GM13977 (cell line): ENCODE measurements at places on chromosomes 2 and 18.

DNA sequence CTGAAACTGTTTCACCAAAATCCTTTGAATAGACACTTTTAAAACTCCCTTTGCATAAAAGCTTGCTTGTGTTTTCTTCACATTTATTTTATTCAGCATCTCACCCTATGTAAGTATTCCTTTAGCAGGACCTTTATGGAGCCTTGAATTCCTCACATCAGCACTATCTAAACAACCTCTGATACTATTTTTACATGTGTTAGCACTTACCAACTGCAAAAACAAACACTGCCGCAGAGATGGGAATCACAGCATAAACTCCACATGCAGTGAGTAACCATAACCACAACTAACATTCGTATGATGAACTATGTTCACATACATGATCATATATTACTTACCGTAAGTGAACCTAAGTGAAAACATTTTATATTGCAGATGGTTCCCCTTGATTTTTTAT is 15.4 kb downstream of the FBXO15 start:
- DNase-seq = no peak

DNA sequence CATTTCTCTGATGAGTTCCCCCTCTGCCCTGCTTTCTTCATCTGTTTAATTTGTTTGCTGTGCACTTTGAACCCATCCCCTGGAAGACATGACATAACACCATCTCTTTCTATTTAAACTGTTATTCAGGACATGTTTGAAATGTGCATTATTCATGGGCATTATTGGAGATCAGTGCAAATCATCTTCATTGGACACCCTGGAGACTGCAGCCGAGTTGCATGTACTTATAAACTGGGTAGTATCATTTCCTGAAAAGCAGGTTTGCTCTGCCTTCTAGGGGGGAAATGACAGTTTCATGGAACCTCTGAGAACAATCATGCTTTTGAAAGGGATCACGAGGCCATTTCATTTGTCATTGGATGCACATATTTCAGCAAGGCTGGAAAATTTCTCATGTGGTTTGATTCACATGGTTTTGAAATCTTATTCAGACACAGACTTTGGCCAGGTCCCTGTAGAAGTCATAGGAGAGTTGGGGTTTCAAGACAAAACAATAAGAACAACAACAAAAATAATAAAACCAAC is 462.8 kb upstream of the MEX3C start:
- no peak for DNase-seq

GRCh38 chr18:59275406-59275949 is 2.2 kb upstream of the RAX start:
- no peak for DNase-seq

- no peak for DNase-seq
Observed at GRCh38 chr2:219386532-219387280, 1.0 kb downstream of the DNPEP start.

GRCh38 chr18:75433098-75433497 is 5.6 kb upstream of the SMIM21 start:
- DNase-seq = no peak

DNA sequence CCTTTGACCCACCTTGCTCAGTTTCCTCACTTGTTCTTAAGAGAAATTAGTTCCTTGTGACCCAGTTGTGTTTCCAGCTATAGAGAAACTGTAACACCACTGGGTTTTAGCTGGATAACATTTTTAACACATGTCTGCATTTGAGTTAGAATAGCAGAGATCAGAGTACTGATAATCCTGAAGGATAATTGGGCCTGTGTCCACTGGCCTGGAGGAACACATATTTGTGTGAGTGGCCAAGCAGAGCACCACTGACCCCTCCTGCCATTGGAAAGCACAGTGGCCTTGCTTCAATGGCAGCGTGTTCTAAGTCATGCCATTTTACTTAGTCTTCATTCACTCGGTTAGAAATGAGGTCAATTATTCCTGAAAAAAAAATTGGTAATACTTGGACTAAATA is 42.6 kb downstream of the PKP4 start:
- DNase-seq = no peak

GRCh38 chr2:70516596-70516995 is 37.0 kb downstream of the TGFA start:
- DNase-seq = peak; percentile 72

DNA sequence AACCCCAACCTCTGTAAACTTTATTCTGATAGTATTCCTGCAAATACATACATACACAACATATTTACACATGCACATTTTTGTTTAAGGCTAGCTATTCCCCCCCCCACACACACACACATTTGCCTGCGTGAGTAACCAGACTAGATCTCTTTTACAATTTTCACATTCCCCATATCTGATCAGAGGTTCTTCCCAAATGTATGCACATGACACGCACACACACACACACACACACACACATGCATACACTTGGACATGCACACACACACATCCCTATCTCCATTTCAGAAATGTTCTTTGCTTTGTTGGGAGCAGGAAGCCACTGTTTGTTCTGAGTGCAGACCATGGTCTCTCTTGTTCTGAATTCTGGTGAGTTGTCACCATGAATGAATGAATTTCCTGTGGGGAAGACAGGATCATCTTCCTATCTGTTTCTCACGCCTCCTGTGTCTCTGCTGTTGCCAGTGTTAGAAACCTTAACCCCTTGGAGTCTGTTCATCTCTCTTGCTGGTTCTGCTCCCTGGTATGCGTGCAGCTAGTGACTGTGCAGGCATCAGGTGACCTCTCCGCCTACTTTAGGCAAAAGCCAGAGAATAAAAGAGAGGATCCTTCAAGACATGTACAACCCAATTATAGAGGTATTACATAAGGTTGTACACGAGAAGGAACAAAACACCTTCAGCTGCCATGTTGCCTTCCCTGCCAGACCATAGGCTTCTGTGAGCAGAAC is 251.0 kb upstream of the RAB12 start:
- DNase-seq = no peak

GRCh38 chr18:48021273-48021914 is 90.9 kb upstream of the SMAD2 start:
- peak; percentile 42 for DNase-seq

- no peak for DNase-seq
Observed at GRCh38 chr2:231622963-231623362, 30.3 kb downstream of the TEX44 start.

GRCh38 chr18:47752796-47753645 is 177.4 kb downstream of the SMAD2 start:
- no peak for DNase-seq

GRCh38 chr2:48874282-48874681 is 118.8 kb upstream of the LHCGR start:
- no peak for DNase-seq

GRCh38 chr18:58584200-58585127 is 44.4 kb downstream of the ALPK2 start:
- no peak for DNase-seq

DNA sequence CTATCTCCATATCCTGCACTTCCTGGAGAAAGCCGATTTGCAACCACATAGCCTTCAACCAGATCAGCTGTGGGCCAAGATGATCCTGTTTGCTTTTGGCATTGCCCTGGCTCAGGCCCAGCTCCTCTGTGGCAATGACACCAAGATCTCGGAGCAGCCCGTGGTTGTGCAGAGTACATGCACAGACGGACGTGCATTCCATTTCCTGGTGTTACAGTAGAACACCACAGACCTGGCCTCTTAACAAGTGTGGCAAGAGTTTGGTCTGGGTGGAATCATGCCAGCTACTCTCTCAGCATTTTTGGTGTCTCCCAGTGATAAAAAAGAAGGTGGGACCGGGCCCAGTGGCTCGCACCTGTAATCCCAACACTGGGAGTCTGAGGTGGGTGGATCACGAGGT is 20.0 kb downstream of the MALT1 start:
- DNase-seq = no peak

GRCh38 chr18:45324495-45325113 is 290.7 kb upstream of the SLC14A2 start:
- DNase-seq = no peak

DNA sequence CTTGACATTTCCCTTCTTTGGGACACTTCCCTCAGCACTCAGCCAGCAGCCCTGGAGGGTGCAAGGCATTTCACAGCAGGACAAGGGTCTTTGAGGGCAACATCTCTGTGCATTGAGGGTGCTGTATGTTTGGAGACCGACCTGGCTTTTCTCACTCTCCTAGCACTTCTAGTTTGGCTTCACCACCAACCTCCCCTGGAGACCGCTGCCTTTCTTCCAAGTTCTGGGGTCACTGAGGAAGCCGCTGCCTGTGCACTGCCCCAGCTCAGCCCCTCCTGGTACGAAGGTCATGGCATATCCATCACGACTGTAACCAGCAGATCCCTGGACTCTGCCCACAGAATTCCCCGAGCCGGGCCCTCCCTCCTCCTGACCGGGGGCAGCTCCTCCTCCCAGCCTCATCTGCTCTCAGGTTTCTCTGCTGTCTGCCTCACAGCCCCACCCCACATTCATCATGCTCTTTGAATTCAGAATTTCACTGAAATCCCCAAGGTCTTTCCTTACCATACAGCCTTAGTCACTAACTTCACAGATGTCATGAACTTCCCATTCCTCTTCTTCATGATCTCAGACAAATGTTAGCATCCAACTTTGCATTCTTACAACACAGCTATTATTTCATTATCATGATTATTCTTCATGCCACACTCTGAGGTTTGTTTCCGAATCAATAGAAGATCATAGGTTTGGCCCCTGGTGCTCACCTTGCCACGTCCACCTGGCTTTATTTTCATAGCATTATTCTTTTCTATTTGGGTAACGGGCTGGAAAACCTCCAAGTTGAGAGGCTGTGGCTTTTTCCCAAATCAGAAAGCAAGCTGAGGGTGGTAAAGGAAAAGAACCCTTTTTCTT is 113.0 kb upstream of the COPS8 start:
- no peak for DNase-seq

- no peak for DNase-seq
Observed at GRCh38 chr18:79245517-79246001, 150.2 kb upstream of the NFATC1 start.

- DNase-seq = no peak
Observed at GRCh38 chr2:186085226-186085625, 346.6 kb downstream of the FSIP2 start.
